Stimulated activated CD4-positive, alpha-beta T cell treated with anti-CD3 and anti-CD28 coated beads, TNF-alpha, amount 100 ng/mL, for 48 hours (primary cell): ENCODE measurements at places on chromosomes 3 and 15.

DNA sequence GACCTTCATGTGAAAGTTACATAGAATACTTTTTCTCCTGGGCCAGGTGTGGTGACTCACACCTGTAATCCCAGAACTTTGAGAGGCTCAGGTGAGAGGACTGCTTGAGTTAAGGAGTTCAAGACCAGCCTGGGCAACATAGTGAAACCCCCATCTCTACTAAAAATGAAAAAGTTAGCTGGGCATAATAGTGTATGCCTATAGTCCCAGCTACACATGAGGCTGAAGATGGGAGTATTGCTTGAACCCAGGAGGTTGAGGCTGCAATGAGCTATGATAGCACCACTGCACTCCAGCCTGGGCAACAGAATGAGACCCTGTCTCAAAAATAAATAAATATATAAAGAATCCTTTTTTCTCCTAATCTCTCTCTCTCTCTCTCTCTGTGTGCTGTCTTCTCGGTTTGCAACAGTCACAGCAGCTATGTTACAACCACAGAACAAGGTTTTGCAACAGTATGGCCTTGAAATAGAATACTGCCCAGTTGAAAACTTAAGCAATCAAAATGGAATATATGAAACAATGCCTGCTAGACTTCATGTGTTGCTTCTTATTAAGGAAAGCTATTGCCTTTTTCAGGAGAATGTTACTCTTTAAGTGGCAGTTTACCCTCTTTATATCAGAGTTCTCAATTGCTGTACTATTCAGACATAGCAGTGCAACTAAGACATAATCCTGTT, 12.3 kb upstream of the DENND4A start:
- no peak for DNase-seq

- DNase-seq, result no peak
Observed at GRCh38 chr3:107986505-107986904, 104.3 kb downstream of the CD47 start.

- no peak for DNase-seq
Observed at GRCh38 chr3:14706096-14706495, 31.2 kb downstream of the C3orf20 start.

DNA sequence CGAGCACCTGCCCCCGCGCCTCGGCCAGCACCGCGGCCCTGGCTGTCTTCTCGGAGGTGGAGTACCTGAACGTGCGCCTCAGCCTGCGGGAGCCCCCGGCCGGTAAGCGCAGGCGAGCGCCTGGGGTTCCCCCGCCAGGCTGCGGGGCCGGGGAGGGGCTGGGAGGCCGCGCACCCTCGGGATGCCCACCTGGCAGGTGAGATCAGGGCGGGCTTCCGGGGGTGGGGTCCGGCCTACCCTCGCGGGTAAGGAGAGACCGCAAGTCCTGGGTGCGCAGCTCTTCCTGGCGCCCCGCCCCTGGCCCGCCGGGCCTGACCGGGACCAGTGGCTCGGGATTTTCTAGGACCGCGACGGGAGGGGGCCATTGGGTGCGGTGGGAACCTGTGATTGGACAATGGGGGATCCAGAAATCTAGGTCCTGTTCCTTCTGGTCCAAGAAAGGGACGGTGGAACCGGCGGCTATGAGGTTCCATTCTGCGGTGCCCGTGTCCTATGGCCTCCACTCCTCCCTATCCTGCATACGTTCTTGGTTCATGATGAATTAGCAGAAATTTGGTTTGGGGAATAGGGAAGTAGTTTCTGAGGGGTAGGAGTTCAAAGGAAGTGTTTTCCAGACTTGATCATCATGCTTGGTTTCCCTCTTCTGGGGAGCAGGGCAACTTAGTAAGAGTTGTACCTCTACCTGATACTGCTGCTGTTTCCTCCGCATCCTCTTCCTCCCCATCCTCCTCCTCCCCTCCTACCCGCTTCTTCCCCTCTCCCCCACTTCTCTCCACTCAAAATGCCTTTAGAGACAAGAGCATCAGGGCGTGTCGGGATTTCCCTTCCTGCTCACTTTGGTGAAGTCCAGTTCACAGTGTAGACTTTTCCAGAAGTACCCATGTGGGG, 808 bp downstream of the ARRDC4 start:
- DNase-seq, result no peak

DNA sequence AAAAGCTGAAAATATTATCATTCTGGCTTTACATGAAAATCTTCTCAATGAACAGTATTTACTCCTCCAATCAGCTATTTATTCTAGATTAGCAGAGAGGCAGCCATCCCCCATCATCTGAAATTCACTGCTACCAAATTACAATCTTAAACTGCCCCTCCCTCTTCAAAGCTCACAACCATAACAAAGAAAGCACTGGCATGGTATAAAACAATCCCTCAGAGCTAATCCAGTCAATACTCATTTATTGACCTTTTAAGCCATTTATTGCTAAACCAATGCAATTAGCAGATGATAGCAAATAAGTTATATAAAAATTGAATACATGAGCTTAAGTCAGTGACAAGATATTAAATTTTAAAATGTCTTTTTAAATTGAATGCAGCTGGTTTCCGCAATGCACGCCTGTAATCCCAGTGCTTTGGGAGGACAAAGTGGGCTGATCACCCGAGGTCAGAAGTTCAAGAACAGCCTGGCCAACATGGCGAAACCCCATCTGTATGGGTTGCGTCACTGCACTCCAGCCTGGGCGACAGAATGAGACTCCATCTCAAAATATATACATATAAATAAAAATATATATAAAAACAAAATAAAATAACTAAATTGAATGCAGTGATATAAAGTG, 12.1 kb downstream of the SLC4A7 start:
- no peak for DNase-seq

DNA sequence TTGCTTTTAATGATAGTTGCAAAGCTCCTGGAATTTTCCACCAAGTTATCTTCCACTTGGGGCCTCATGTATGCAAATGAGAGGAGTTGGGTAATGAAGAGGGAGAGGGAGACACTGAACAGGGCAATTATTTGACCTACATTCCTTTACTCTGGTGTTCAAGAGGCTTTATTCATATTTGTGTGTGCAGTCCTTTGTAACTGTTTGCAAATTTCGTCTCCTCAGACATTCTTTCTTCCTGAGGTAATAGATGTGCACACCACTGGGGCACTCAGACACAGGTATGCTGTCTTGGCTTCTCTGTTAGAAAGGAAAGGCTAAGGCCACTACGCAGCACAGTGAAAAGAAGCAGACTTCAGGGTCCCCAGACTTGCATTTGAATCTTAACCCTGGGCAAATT, 189.7 kb upstream of the IL12A start:
- DNase-seq, result no peak

- DNase-seq, result no peak
Observed at GRCh38 chr3:185149591-185149990, 3.3 kb downstream of the C3orf70 start.

- DNase-seq, result no peak
Observed at GRCh38 chr3:31573036-31573779, 40.5 kb downstream of the STT3B start.

GRCh38 chr3:172174513-172175253, 135.3 kb downstream of the FNDC3B start:
- no peak for DNase-seq

DNA sequence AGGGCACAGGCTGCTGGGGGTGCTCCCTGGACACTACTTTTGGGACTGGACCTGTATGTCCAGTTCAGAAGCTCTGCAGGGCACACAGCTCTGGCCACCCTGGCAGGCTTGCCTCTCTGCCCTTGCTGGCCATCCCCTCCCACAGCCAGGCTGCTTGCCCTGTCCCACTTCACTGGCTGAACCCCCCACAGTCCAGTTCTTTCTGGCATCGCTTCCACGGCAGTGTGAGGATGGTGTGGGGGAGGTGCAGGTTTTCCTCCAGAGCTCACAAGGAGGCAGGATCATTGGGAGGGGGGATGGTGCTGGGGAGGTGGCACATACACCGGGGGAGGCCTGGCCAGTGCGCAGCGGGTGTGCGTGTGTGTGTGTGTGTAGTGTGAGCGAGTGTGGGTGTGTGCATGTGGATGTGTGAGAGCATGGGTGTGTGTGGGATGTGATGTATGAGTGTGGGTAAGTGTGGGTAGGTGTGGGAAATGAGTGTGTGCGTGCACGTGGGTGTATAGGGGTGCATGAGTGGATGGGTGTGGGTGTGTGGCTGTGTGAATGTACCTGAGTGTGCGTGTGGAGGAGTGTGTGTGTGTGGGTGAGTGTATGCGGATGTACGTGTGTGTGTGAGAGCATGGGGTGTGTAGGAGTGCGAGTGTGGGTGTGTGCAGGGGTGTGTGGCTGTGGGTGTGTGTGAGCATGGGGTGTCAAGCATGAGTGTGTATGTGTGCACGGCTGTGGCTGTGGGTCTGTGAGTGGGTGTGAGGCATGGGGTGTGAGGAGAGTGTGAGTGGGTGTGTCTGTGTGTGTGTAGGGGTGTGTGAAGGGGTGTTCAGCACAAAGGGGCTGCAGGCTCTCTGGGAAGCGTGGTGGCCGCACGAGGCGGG, 155.2 kb downstream of the NSMCE3 start:
- no peak for DNase-seq

DNA sequence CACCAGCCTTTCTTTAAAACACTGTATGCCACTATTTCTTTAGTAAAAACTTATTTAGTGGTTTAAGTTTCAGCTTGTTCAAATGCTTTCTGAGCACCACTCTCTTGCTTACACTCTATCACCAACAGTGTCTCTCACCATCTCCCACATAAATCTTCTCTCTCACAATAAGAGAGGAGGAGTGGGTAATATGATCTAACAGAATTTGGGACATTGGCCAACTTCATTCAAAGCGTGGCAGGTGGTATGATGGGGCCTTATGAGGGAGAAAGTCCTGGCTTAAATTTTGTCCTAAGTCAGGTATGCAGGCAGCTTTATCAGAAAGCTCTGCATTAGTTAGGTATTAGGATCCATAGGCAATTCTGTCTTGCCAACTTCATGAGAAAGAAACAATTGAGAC, 1132.5 kb downstream of the TUSC7 start:
- DNase-seq, result no peak

GRCh38 chr3:112817797-112818196, 28.9 kb downstream of the CD200R1L start:
- no peak for DNase-seq

DNA sequence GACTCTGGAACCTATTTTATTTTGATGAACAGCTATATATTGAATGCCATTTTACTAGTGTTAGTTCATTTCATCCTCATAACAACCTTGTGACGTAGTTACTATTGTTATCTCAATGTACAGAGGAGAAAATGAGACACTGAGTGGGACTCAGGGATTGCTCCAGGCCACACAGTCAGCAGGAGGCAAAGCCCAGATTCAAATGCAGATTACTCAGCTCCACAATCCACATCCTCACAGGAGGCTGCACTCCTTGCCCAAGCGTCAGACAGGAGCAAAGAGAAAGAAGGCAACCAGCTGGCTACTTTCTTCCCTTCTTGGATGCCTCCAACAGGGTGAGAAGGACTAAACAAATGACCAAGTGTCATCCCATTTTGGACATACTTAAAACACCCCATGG, 92.0 kb upstream of the CCDC54 start:
- DNase-seq, result no peak

- DNase-seq, result no peak
Observed at GRCh38 chr3:54882129-54882833, 45.6 kb downstream of the LRTM1 start.

DNA sequence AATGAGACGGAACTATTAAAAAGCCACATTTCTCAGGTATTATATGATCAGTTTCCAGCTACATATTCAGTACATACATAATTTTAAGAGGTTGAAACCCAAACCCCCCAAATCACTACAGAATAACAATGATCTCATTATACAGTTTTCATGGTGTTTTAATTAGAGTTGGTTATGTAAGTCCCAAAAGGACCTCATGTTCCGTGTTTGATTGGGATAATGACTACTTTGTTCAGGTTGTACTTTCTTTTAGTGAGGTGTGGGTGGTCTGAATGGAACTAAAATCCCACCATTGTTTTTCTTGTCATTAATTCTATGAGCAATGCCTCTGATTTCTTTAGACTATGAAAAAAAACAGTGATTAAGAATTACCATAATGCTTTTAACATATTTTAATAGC, 905.6 kb downstream of the NAALADL2 start:
- no peak for DNase-seq

DNA sequence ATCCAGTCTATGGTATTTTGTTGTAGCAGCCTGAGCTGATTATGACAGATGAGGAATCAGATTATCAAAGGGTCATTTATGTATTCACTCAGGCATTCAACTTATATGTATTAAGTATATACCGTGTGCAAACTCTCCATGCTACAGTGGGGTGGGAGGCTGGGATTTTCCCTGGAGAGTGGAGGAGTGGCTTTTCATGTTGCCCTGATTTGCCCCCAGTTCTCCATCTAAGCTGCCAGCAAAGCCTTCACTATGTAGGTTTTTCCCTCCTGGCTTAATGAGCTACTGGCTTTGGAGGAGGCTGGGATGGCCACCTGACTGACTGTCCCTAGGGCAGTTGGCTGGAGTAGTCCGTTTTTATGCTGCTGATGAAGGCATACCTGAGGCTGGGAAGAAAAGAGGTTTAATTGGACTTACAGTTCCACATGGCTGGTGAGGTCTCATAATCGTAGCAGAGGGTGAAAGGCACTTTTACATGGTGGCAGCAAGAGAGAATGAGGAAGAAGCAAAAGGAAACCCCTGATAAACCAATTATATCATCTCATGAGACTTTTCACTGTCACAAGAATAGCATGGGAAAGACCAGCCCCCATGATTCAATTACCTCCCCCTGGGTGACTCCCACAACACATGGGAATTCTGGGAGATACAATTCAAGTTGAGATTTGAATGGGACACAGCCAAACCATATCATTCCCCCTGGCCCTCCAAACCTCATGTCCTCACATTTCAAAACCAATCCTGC, 253.9 kb downstream of the RPLP1 start:
- DNase-seq, result no peak

GRCh38 chr3:36695769-36696137, 68.6 kb downstream of the DCLK3 start:
- no peak for DNase-seq

GRCh38 chr3:130916507-130917167, 22.8 kb downstream of the ATP2C1 start:
- DNase-seq, result no peak

- DNase-seq, result no peak
Observed at GRCh38 chr3:197593046-197593380, 37.2 kb upstream of the BDH1 start.

DNA sequence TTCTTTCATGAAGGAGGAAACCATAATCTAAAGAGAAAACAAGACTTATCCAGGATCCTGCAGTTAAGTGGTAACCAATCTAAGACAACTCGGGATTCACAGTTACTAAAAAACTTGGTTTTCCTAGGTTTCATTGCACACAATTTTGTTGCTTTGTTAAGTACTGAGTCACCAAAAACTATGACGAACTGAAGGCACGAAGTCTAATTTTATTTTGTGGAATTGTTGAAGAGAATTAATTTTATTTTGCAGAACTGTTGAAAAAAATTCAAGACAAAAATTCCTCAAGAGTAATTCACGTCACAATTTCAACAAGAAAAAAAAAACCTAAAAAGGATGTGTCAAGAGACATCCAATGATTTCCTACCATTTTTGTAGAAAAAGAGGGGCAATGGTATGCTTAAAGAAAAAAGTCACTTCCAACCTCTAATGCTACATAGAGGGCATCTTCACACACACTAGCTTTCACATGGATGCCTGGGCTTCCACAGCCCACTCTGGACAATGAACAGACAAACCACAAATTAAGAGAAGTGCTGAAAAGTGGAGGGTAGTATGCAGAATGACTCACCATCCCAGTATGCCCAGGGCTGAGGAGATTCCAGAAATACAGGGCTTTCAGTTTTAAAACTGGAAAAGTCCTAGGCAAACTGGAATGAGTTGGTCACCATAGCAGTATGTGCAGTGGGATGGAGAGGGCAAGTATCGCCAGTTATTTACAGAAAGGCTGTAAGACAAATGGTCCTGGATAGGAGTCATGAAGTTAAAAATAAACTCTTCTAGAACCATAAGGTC, 29.2 kb downstream of the PLOD2 start:
- DNase-seq, result no peak
